A549 (cell line): ENCODE measurements at places on chromosomes 11 and 22.

- no peak for DNase-seq
Measured at GRCh38 chr11:115961159-115962003, 457.2 kb upstream of the CADM1 start.

GRCh38 chr11:62880231-62880802 is 379 bp upstream of the SLC3A2 start:
- DNase-seq: peak; percentile 37

DNA sequence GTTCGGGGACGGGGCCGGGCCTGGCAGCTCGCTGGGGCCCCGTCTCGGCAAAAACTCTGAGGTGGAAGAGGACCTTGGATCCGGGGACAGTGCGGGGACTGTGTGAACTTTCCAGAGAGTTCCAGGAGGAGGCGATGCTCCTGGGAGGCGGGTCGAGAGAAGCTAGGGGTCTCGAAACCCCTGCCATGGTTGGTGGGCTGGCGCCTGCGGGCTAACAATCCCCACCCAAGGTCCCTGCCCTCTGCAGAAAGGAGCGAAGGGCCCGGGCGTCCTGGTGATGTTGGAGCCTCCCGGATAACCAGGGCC is 4.7 kb upstream of the GRK2 start:
- DNase-seq: no peak

DNA sequence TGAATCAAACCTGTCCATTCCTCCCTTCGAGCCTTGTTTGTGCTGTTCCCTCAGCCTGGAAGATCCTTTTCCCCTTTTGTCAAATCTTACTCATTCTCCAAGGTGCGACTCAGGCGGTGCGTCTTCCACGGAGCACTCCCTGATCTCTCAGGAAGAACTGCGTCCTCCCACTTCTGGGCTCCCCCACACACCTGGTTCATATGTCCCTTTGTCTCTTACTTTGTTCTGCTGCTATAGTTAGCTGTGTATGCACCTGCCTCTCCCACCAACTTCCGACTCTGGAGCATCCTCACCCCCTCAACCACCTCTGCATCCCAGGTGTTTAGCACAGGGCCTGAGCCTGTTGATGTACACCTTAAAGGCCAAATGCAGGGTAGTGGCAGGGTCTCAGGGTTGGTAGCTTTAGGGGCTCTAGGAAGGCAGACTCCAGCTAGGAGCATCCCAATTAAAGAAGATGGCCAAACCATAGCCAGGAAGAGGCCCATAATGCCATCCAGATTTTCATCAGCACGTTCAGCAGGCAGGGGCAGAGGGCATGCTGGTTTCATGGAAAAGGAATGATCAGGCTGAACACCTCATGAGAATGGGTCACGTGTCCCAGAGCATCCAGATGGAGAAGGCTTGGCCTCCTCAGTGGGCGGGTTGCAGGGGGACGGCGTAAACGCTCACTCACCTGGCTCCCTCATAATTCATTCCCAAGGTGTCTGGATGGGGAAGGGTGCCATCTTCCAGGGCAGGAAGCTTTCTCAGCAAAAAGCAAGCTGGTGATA is 20.1 kb downstream of the PTPN5 start:
- no peak for DNase-seq

GRCh38 chr11:128615076-128615475 is 27.7 kb upstream of the ETS1 start:
- DNase-seq: no peak

- no peak for DNase-seq
Measured at GRCh38 chr11:108142304-108142703, 20.9 kb downstream of the ACAT1 start.

DNA sequence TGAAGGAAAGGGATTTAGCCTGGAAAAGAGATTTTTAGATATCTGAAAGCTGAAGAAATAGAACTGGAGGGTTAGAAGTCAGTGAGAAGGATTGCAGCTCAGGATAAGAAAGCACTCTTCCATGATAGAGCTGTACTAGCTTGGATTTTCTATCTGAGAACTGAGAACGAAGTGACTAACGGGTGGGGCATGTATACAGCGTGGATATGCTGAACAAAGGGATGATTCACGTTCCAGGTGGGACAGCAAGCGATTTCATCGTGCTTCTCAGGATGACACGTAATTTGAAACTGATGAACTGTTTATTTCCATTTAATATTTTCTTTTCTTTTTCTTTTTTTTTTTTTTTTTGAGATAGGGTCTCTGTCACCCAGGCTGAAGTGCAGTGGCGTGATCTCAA is 53.0 kb downstream of the GRAMD1B start:
- DNase-seq: peak; percentile 36

GRCh38 chr11:31606893-31607292 is 97.3 kb downstream of the ELP4 start:
- no peak for DNase-seq

- DNase-seq: no peak
Measured at GRCh38 chr11:59184691-59185339, 12.9 kb downstream of the DTX4 start.

- DNase-seq: no peak
Measured at GRCh38 chr11:76798202-76798581, 15.0 kb downstream of the TSKU start.

DNA sequence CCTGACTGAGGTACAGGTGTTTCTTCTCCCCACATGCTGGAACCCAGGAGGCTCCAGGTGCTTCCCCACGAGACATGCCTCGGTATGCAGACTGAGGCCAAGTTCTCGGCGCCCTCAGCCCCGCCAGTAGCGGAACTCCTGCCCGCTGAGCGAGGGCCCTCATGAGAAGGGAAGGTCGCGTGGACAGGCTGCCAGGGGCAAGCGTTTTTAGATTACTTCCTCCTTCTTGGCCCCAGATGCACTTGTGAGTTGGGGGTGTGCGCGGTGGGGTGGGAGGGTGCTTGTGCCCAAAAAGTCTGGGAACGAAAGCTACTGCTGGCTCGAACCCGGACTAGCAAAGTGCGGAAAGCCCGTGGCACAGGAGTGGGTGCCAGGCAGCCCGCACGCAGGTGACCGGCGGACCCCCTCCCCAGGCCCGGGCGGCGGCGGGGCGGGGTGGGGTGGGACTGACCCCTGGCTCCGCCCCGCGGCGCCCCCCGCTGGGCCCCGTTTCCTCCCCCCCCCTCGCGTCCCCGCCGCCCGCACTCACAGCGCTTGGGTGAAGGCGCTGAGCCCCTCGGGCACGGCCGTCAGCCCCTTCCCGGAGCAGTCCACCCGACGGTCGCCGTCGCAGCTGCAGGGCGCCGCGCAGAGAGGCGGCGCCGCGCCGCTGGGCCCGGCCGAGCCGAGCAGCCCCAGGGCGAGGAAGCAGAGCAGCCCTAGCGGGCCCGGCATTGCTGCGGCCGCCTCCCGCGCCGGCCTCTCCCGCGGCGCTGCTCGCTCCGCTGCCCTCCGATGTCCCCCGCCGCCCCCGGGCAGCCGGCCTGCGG is 797 bp downstream of the LGR4 start:
- peak; percentile 38 for DNase-seq

GRCh38 chr11:125566235-125566634 is 3.0 kb upstream of the EI24 start:
- no peak for DNase-seq

DNA sequence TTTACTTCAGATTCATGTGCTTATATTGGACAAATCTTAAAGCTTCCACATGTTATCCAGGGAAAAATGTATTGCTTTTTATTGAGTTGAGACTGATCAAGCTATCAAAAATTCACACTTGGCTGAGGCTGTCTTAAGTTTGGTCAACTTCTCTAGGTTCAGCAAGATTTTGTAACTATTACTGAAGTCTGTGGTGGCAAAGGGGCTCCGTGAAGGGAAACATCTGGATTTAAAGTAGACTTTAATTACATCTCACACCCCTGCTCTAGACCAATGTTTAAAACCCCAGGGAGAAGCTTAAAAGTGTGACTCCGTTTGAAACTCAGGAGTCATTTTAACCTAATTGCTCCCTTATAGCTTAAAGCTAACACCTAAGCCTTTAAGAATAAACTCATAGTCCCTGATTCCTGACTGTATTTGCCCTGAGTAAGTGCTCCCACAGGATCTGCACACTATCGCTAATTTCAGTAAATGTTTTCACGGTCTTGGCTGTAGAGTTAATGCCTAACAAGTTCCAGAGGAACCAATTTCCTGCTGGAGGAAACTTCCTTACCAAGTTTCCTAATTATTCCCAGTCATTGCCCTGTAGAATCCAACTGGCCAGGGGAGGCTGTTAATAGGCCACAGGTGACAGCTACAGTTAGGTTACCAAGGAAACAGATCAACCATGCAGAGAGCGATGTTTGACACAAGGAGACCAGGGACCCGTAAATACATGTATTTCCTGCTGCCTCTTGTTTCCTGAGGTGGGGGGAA is 40.5 kb downstream of the OR10A6 start:
- no peak for DNase-seq

DNA sequence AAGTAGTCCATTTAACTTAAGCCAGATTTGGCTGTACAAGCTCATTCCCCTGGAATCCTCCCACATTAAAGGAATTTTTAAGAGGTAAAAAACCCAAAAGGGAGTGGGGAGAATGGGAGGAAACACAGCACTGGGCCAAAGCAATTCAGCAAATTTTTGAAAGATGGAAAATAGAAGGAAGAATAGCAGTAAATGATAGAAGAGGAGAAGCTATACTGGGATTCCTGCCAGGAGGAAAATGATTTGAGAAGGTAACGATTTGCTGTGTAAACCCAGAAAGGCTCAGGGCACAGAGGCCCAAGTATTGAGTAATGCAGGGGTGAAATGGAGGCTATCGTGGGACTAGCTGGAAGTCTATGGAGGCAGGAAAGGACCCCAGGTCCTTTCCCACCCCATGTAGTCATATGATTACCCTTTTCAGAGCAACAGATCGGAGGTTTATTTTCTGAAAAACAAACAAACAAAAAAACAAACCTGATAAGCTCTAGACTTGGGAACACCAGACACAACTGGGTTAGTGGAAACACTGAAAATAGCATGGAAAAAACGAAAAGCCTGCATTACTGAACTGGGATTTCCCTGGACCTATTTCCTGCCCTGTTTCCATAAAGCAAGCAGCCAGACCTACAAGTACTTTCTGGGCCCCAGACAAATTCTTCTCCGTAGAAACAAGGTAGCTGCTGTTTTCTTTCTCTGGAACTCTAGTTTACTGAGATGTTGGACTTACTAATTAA is 140.0 kb downstream of the SWAP70 start:
- DNase-seq: no peak

DNA sequence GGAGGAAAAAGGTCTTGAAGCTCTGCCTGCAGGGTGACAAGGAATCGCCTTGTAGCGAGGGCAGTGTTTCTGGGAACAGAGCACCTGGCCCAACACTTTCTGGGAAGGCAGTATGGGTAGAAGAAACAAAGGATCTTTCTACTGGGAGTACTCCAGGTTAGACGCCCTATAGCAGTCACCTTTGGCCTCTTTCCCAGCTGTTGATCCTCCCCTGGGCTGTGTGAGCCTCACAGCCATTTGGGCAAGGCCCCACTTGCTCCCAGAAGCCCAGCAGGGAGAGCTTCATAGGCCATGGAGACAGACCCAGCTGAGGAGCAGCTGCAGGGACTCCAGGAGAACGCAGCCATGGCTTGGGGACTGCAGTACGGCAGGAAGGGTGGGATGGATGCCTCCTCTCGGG is 1.2 kb downstream of the SLCO2B1 start:
- DNase-seq: no peak

GRCh38 chr11:114972105-114972504 is 293.8 kb downstream of the NXPE2 start:
- no peak for DNase-seq

DNA sequence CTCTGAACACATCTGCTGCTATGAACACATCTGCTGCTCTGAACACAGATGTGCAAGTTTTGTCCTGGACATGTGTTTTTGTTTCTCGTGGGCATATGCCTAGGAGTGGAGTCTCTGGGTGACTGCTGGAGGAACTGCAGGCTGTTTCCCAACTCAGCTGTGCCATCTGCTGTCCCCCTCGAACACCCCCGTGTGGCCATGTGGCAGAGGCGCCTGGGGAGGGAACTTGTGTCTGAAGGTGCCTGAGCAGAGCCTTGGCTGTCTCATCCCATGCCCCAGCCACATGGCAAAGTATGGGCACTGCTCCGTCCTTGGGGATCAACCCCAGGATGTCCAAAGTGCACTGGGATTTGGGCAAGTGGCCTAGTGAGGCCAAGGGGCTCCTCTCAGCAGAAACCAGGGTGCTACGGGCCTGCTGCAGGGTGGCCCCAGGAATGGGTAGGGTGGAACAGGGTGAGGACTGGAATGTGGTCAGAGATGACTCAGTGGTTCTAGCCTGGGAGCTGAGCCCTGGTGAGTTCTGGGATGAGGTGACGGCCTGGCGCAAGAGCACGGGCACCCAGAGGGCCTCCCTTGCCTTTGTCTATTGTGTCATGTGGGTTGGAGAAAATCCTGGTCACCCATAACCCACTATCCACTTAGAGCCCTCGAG is 14.7 kb downstream of the GATD1 start:
- DNase-seq: peak; percentile 83

DNA sequence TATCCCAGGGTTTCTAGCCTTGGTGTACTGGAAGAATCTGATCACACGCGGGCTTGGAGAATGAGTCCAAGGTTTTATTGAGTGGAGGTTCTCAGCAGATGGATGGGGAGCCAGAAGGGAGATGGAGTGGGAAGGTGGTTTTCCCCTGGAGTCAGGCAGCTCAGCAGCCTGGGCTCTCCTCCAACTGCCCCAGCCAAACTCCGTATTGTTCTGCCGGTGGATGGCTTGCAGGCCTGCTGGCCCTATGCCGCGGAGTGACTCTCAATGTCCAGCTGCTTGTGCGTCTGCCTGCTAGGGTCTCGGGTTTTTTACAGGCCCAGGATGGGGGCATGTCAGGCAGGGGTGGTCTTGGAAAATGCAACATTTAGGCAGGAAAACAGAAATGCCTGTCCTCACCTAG is 162.4 kb upstream of the LMO1 start:
- DNase-seq: no peak

- no peak for DNase-seq
Measured at GRCh38 chr11:67298786-67299185, 4.5 kb upstream of the SSH3 start.

DNA sequence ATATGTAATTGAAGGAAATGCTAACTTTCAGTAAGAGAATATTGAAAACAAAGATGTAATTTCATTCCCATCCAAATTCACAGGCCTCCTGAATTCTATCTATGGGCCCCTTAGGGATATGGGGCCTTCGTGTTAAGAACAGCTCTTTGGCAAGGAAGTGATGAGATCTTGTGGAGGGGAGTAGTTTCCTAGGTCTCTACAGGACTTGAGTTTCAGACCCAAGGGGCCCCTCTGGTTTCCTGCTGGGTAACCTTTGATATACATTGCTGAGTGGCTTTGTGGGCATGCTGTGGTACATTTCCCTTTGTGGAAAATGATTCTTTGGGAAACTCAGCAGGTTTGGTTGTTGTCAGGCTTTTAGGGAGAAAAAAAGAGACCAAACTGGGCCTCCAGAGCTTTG is 6.2 kb downstream of the STIM1 start:
- no peak for DNase-seq

GRCh38 chr11:99592266-99592665 is 571.5 kb downstream of the CNTN5 start:
- DNase-seq: no peak

- peak; percentile 77 for DNase-seq
Measured at GRCh38 chr11:393219-394033, 583 bp upstream of the PKP3 start.
